ENCODE measurements at places on chromosomes 1 and 21. TPM values are rescaled to one million over a fixed set of nuclear protein-coding genes. Genes with fewer than 3 reads are reported as not detected.

The NPHS2 gene
- total RNA-seq, result not detected

The TENT5C gene
- total RNA-seq, result 1.9 TPM

The FNDC5 gene
- 0.51 TPM for total RNA-seq

The OR14I1 gene
- total RNA-seq, result not detected

The UMODL1 gene
- not detected for total RNA-seq

The GPR61 gene
- total RNA-seq, result not detected

DNA sequence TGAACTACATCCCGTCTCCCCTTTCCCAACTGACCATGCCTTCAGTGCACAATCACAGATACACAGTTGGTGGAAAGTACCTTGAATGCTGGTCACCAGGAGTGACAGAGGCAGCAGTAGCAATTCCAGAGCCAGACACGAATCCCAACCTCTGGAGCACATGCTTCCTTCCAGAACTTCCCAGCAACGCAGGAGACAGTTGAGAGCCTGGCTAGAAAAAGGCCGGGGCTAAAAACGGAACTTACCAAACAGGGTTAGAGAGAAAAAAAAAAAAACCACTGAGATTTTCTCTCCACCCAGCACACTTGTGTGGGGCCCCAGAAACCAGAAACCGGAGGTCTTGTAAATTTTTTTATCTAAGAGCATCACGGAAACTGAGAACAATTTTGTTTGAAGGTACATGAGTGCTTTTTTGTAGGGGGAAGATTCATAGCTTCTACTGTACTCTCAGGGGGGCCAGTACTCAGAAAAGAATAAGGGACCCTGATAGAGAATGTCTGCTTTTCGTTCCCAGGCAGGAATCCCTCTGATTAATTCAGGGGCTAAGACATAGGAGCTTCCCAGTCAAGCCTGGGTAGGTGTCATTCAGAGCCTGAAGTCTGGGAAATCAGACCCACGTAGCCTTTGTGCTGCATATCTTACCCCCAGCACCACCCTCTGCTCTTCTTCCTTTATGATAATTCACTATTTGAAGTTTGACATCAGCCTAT is at the start of gene CD48:
Gene CD48 (minus strand): TSS at position 221 of the 710 bp plus-strand sequence. CDS start 59 bp downstream, at position 162.
- no peak for DNase-seq

- DNase-seq, result no peak
Measured at GRCh38 chr1:151718011-151718431, 1.4 kb upstream of the CELF3 start.

GRCh38 chr21:43758111-43758641 is 17.9 kb downstream of the CSTB start:
- DNase-seq, result no peak

DNA sequence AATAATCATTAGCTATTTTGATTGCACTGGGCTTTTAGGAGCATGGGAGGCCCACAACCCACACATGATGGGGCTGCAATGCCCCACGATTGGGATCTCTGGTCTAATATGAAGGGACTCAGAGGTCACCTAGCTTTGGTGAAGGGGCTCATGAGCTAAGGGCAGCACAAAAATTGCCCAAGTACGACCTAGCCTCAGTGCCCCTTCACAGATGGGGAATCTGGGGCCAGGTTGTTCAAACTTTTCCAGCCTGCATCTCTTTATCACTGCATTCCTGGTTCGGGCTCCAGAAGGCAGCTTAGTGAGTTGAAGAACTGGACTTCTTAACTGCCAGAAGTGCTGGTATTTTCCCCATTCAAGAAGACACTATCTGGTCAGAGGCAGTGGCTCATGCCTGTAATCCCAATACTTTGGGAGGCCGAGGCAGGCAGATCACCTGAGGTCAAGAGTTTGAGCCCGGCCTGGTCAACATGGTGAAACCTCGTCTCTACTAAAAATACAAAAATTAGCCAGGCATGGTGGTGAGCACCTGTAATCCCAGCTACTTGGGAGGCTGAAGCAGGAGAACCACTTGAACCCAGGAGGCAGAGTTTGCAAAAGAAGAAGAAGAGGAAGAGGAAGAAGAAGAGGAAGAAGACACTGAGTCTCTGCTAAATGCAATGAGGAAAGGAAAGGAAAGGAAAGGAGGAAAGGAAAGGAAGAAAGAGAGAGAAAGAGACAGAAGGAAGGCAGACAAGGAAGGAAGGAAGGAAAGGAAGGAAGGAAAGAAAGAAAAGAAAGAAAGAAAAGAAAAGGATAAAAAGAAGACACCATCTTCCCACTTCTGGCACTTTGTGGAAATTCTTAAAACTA is 258.5 kb upstream of the IRF2BP2 start:
- no peak for DNase-seq

GRCh38 chr1:185159966-185160365 is 3.0 kb downstream of the SWT1 start:
- DNase-seq, result no peak

- DNase-seq, result no peak
Measured at GRCh38 chr1:11594222-11594621, 60.0 kb downstream of the FBXO2 start.

DNA sequence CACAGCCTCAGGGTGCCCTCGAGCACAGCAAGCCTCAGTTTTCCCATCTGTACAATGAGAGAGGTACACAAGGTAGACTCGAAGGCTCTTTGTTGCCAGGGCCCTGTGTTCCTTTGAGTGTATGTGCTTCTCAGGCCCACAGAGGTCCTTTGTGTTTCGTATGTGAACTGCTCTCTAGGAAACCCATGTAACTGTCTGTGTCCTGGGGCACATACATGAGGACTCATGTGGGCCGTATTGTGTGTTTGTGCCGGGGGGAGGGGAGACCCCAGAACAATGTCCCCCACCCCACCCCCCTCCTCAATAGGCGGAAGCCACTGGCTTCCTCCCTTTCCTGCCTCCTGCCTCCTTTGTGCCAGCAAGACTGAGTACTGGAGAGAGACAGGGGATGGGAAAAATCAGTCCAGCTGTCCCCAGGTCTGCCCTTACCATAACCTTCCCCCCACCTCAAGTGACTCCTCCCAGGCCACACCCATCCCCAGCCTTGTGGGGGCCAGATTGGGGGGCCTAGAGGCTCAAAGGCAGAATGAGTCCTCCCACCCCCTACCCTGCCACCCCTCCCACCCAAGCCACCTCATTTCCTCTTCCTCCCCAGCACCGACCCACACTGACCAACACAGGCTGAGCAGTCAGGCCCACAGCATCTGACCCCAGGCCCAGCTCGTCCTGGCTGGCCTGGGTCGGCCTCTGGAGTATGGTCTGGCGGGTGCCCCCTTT is at the start of gene TIE1:
Gene TIE1 (plus strand): TSS at position 605 of the 717 bp plus-strand sequence. CDS start 90 bp downstream, at position 695.
- DNase-seq, result peak; percentile 85

DNA sequence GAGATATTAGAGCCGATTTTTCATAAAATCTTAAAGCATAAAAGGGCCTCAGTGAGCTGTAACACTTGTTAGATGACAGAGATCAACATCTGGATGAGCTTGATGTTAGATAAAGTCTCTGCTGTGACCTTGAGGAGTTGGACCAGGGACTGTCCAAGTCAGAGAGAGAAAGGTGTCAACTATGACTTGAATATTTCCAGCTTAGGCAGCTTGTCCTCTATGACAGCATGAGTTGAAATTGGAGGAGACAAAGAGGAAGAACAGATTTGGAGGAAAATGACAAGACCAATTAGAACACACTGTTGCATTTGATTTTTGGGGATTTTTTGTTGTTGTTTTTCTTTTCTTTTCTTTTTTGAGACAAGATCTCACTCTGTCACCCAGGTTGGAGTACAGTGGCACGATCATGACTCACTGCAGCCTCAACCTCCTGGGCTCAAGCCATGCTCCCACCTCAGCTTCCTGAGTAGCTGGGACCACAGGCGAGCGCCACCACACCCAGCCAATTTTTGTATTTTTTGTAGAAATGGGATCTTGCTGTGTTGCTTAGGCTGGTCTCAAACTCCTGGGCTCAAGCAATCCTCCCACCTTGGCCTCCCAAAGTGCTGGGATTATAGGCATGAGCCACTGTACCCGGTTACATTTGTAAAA is 35.3 kb upstream of the CLIC4 start:
- DNase-seq, result no peak

GRCh38 chr1:154663471-154664060 is 55.6 kb upstream of the ADAR start:
- no peak for DNase-seq
